ENCODE measurements at places on chromosomes 11 and 22. TPM values are rescaled to one million over a fixed set of nuclear protein-coding genes. Genes with fewer than 3 reads are reported as not detected.
A peak's percentile ranks its signal among the peaks of the same experiment; 100 is the strongest.

DEPDC7 gene
- total RNA-seq, result 3.4 TPM

GRCh38 chr11:856397-856796, 13.7 kb downstream of the TSPAN4 start:
- DNase-seq, result no peak
- H3K4me3 ChIP-seq, result no peak overlapping the region
- H3K27ac ChIP-seq, result no peak overlapping the region
- peaks cover 2% of the 10 kb centered on the region for H3K4me1 ChIP-seq
- H3K27me3 ChIP-seq, result no peaks in the 10 kb centered on the region

FBLN1 gene
- 0.37 TPM for total RNA-seq

DNA sequence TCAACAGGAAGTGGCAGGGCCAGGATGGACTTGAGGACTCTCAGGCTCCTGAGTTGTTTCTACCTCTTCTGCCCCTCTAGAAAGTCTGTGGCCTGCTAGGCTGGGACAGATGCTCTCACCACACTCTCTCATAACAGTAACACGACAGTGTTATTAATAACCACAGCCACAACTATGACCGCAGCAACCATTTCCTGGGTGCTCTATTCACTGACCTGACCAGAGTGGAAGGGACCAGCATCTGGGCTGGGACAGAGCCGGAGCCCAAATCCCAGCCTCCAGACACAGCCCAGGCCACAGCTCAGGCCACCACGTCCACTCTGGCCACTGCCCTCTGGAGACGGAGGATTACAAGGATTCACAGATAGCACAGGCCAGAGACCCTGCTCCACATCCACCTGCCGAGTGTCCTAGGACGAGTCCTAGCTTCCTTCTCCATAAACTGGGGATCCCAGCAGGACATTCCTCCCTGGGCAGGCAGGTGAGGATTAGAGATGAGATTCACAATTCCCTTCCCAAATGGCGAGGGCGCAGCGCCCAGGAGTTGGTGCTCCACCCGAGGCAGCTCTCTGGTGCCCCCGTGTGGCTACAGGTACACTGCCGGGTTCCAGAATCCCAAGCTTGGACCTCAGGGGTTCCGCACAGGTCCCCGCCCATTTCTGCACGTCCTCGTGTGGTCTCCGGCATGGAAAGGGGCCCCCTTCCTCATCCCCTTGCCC, 7.1 kb downstream of the PNPLA5 start:
- peaks cover 33% of the 10 kb centered on the region for H3K27me3 ChIP-seq
- no peak overlapping the region for H3K27ac ChIP-seq
- no peaks in the 10 kb centered on the region for H3K36me3 ChIP-seq
- H3K4me1 ChIP-seq, result no peaks in the 10 kb centered on the region
- DNase-seq, result peak; percentile 59
- no peak overlapping the region for H3K4me3 ChIP-seq

DNA sequence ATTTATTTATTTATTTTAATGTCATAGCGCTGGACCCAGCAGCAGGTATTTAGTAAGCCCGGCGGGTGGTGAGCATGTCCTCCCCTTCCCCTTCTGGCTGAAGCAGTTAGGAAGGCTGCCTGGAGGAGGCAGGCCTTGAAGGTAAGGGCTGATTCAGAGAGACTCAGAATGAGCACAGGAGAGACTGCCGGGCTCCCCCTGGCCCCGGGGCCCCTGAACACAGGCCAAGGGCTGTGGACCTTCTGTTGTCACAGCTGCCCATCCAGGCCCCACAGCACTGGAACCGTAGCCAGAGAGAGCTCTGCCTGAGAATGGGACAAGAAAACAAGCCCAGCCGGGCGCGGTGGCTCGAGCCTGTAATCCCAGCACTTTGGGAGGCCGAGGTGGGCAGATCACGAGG, 52.8 kb downstream of the KCNJ4 start:
- no peak overlapping the region for H3K27ac ChIP-seq
- no peak for DNase-seq
- no peak overlapping the region for H3K4me3 ChIP-seq
- H3K27me3 ChIP-seq, result peaks cover 6% of the 10 kb centered on the region

SHANK2 gene
- not detected for total RNA-seq

SHANK3 gene
- total RNA-seq, result 0.30 TPM

GRCh38 chr11:65165410-65166317, 4.4 kb upstream of the SPDYC start:
- no peaks in the 10 kb centered on the region for H3K27me3 ChIP-seq
- H3K4me3 ChIP-seq, result no peak overlapping the region
- no peaks in the 10 kb centered on the region for H3K36me3 ChIP-seq
- no peak overlapping the region for H3K27ac ChIP-seq
- peaks cover 4% of the 10 kb centered on the region for H3K4me1 ChIP-seq

GRCh38 chr11:77159937-77160495, 32.0 kb downstream of the MYO7A start:
- DNase-seq, result no peak
- no peak overlapping the region for H3K4me3 ChIP-seq
- no peaks in the 10 kb centered on the region for H3K36me3 ChIP-seq
- peaks cover 5% of the 10 kb centered on the region for H3K4me1 ChIP-seq

- peaks cover 1% of the 10 kb centered on the region for H3K36me3 ChIP-seq
- DNase-seq, result no peak
- H3K27me3 ChIP-seq, result no peaks in the 10 kb centered on the region
- no peak overlapping the region for H3K27ac ChIP-seq
These were observed 13.0 kb downstream of the LTO1 start for GRCh38 chr11:69662021-69662698.

- no peak overlapping the region for H3K4me3 ChIP-seq
- peaks cover 19% of the 10 kb centered on the region for H3K4me1 ChIP-seq
- peaks cover 37% of the 10 kb centered on the region for H3K27me3 ChIP-seq
These were observed 5.6 kb downstream of the PVALB start for GRCh38 chr22:36811094-36811800.

- DNase-seq, result peak; percentile 88
- peak overlapping the region; percentile 100 for H3K27ac ChIP-seq
- peaks cover 16% of the 10 kb centered on the region for H3K36me3 ChIP-seq
- peak overlapping the region; percentile 86 for H3K4me3 ChIP-seq
- H3K4me1 ChIP-seq, result peaks cover 78% of the 10 kb centered on the region
These were observed 13.6 kb downstream of the BCL9L start for GRCh38 chr11:118911880-118912741.

- H3K27me3 ChIP-seq, result no peaks in the 10 kb centered on the region
- DNase-seq, result no peak
- H3K4me3 ChIP-seq, result no peak overlapping the region
- no peaks in the 10 kb centered on the region for H3K4me1 ChIP-seq
- no peaks in the 10 kb centered on the region for H3K36me3 ChIP-seq
- no peak overlapping the region for H3K27ac ChIP-seq
These were observed 549.9 kb upstream of the CCDC90B start for GRCh38 chr11:83836065-83836464.

DNA sequence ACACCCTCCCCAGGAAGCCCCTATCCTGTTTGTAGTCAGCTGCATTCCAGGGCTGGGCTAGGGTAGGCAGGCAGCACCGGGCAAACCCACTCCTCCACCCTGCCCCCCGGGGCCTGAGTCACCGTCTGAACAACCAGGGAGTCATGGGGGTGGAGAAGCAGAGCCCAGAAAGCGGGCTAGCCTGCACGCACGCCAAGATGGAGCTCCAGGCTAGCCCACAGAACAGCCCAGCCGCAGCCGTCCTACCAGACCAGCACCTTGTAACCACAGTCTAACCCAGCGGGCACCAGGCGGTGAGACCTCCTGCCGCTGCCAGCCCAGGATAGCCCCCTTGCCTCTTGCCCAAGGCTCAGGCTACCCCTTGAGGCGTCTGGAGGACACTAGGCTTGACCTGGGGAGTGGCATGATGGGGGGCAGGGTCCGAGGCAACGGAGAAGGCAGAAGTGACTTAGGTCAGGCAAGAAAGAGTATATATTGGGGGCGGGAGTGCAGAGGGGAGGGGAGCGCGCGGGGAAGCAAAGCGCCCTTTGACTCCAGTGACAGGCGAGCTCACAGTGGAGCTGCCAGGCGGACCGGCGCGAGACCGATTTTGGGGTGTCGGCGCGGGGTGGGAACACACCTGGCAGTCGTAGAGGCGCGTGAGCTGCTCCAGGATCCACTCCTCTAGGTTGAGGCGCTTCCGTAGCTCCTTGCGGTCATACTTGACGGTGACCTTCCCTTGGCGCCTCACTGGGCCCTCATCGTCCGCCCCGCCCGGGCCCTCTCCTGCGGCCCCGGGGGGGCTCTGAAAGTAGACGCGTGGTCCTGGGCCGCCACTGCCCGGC, 734 bp downstream of the PPP1R14B start:
- H3K4me3 ChIP-seq, result peak overlapping the region; percentile 91
- H3K27me3 ChIP-seq, result no peaks in the 10 kb centered on the region
- peak; percentile 79 for DNase-seq
- H3K36me3 ChIP-seq, result peaks cover 23% of the 10 kb centered on the region
- H3K27ac ChIP-seq, result peak overlapping the region; percentile 90

DNA sequence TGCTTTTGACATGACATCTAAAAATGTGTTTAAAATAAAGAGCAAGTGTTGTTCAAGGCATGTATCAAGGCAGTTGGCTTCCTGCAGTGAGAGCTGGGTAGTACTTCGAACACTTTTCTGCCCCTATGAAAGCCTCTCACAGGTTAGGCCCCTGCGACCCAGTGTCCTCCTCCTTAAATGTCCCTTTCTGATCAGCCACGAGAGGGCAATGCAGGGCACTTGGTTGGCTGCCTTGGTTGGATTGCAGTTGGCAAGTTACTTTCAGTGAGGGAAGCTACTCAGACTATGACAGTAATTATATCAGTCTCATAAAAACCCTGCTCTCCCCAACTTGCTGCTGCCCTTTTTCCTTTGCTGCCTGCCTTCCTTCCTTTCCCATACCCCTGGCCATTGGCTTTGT, 743.8 kb downstream of the NTM start:
- no peaks in the 10 kb centered on the region for H3K36me3 ChIP-seq
- H3K4me3 ChIP-seq, result no peak overlapping the region
- no peak for DNase-seq
- H3K27ac ChIP-seq, result no peak overlapping the region

- no peak for DNase-seq
- no peak overlapping the region for H3K4me3 ChIP-seq
- no peak overlapping the region for H3K27ac ChIP-seq
- no peaks in the 10 kb centered on the region for H3K4me1 ChIP-seq
- H3K27me3 ChIP-seq, result peaks cover 14% of the 10 kb centered on the region
- H3K36me3 ChIP-seq, result no peaks in the 10 kb centered on the region
These were observed 7.7 kb upstream of the PEX26 start for GRCh38 chr22:18070041-18070440.

CSRP3 gene
- not detected for total RNA-seq

DNA sequence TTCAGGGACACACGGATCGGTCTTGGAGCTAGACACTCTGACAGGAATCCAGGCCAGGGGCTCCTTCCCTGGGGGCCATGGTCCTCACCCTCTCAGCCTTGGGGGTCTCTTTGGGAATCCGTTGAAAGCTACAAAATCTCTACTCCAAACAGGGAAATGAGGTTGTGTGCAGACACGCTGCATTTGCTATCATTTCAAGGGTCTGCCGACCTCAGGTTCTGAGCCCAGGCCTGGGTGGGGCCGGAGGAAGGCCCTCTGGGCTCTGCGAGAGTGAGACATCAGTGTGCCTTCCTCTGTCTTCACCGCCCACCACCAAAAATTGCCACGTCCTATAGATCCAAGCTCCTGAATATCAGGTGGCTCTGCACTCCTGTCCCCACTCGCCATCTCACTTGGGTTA, 74.4 kb upstream of the FGF3 start:
- H3K4me1 ChIP-seq, result no peaks in the 10 kb centered on the region
- H3K4me3 ChIP-seq, result no peak overlapping the region
- no peak overlapping the region for H3K27ac ChIP-seq

JHY gene
- total RNA-seq, result 3.2 TPM

- H3K36me3 ChIP-seq, result no peaks in the 10 kb centered on the region
- H3K4me3 ChIP-seq, result no peak overlapping the region
- DNase-seq, result no peak
- no peaks in the 10 kb centered on the region for H3K27me3 ChIP-seq
- no peak overlapping the region for H3K27ac ChIP-seq
These were observed 17.8 kb upstream of the GRIA4 start for GRCh38 chr11:105592035-105592434.

OR5B12 gene
- total RNA-seq, result not detected

EHF gene
- total RNA-seq, result not detected

GRCh38 chr22:46356496-46357480, 21.3 kb downstream of the TRMU start:
- H3K4me3 ChIP-seq, result no peak overlapping the region
- peaks cover 26% of the 10 kb centered on the region for H3K36me3 ChIP-seq
- no peaks in the 10 kb centered on the region for H3K4me1 ChIP-seq
- no peaks in the 10 kb centered on the region for H3K27me3 ChIP-seq

GRCh38 chr11:130282111-130282510, 32.6 kb downstream of the ZBTB44 start:
- peaks cover 51% of the 10 kb centered on the region for H3K36me3 ChIP-seq
- H3K4me3 ChIP-seq, result no peak overlapping the region
- no peak overlapping the region for H3K27ac ChIP-seq
- H3K4me1 ChIP-seq, result peaks cover 22% of the 10 kb centered on the region

- no peaks in the 10 kb centered on the region for H3K27me3 ChIP-seq
- H3K4me1 ChIP-seq, result peaks cover 4% of the 10 kb centered on the region
- H3K27ac ChIP-seq, result no peak overlapping the region
- H3K36me3 ChIP-seq, result peaks cover 4% of the 10 kb centered on the region
- H3K4me3 ChIP-seq, result no peak overlapping the region
- DNase-seq, result no peak
These were observed 3.9 kb upstream of the PTS start for GRCh38 chr11:112222303-112222702.

- H3K27ac ChIP-seq, result no peak overlapping the region
- H3K27me3 ChIP-seq, result no peaks in the 10 kb centered on the region
These were observed 27.2 kb downstream of the SYTL2 start for GRCh38 chr11:85783758-85784157.

CCDC87 gene
- total RNA-seq, result 0.23 TPM

PTPMT1 gene
- total RNA-seq, result 56.6 TPM

GRCh38 chr11:10594407-10594806, 25.9 kb upstream of the LYVE1 start:
- no peaks in the 10 kb centered on the region for H3K36me3 ChIP-seq
- DNase-seq, result no peak
- H3K4me1 ChIP-seq, result no peaks in the 10 kb centered on the region

DNA sequence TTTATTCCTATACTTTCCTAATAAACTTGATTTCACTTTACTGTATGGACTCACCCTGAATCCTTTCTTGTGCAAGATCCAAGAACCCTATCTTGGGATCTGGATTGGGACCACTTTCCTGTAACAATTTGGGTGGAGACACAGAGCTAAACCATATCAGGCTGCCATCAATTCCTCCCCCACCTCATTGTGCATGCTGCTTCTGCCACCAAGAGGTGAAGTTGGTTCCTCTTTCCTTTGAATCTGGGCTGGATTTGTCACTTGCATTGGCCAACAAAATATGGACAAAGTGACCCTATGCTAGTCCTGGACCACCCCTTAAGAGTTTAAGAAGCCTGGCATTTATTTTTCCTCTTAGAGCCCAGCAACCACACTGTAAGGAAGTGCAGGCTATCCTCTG, 39.4 kb upstream of the CEP295 start:
- H3K4me3 ChIP-seq, result no peak overlapping the region

CBY1 gene
- total RNA-seq, result 11.5 TPM

CARD16 gene
- 17.6 TPM for total RNA-seq

LRP4 gene
- 0.43 TPM for total RNA-seq

ALKBH3 gene
- 50.8 TPM for total RNA-seq

SCUBE1 gene
- total RNA-seq, result 0.23 TPM

- H3K4me1 ChIP-seq, result no peaks in the 10 kb centered on the region
- no peak for DNase-seq
- no peak overlapping the region for H3K27ac ChIP-seq
- no peak overlapping the region for H3K4me3 ChIP-seq
- H3K36me3 ChIP-seq, result no peaks in the 10 kb centered on the region
- H3K27me3 ChIP-seq, result no peaks in the 10 kb centered on the region
These were observed 65.4 kb upstream of the BLID start for GRCh38 chr11:122181372-122181771.

CD248 gene
- total RNA-seq, result 11.0 TPM
